ENCODE measurements at places on chromosomes 4 and X. TPM values are rescaled to one million over a fixed set of nuclear protein-coding genes. Genes with fewer than 3 reads are reported as not detected.
A peak's percentile ranks its signal among the peaks of the same experiment; 100 is the strongest.

DNA sequence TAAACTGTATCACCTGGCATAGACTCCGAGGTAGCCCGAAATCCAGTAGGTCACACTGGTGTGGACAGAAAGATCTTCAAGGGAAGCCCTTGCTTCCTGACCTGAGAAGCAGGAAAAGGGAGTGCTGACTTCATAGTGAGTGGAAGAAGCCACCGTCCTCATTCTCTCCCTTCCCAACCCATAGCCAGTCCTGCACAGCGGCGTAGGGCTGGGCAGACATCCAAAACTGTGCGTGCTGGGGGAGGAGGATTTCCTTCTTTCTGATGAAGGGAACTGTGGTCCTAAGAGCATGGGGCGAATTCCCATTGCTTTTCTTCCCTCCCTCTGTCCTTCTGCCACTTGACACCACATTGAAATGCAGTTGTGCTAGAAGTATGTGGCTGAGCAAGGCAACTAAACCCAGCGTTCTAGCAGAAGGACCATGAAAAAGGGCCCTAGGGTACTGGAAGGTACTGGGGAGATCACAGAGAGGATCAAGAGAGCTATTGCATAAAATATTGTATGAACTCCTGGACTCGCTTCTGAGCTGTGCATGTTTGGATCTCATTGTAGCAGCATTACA lies 66.9 kb downstream of the STOX2 start:
- no peak for DNase-seq

Gene FGF5
- 5.8 TPM for total RNA-seq

Gene PDZD4
- total RNA-seq = 0.17 TPM

GRCh38 chr4:20839957-20840356 lies 139.7 kb downstream of the PACRGL start:
- peak; percentile 23 for DNase-seq

Gene ZNF718
- 6.9 TPM for total RNA-seq

GRCh38 chr4:20570981-20571715 lies 129.1 kb upstream of the PACRGL start:
- DNase-seq = no peak

Gene TLR10
- total RNA-seq = not detected

Data from epithelial cell of proximal tubule (primary cell).